Fibroblast of upper back skin (primary cell): ENCODE measurements at places on chromosomes 1 and 21.
A peak's percentile ranks its signal among the peaks of the same experiment; 100 is the strongest.

- no peak for DNase-seq
Observed at GRCh38 chr1:43689289-43689688, 18.0 kb upstream of the ST3GAL3 start.

GRCh38 chr21:27429710-27430341 is 462.9 kb upstream of the ADAMTS5 start:
- peak; percentile 81 for DNase-seq

DNA sequence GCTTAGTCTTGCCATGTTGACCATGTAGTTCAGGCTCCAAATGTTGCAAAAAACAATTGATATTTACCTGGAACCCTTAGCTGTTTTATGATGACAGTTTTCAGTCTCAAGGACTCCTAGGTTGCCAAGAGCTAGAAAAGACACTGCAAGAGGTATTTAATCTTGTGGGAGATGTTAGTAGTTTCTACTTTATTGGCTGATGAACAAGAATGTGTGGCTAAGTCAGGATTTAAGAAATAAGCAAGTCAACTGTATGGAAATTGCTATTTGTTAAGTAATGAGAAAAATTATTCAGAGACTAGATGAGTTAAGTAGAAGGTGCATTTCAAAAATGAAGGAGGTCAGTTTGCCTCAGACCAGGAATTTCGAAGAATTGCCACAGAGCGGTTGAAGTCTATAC is 639.7 kb upstream of the USP24 start:
- DNase-seq = peak; percentile 81

GRCh38 chr1:184987696-184988095 is 13.4 kb upstream of the NIBAN1 start:
- DNase-seq = no peak

- peak; percentile 68 for DNase-seq
Observed at GRCh38 chr1:48761411-48761810, 15.3 kb downstream of the BEND5 start.

GRCh38 chr1:9239622-9240401 is 5.2 kb downstream of the H6PD start:
- DNase-seq = peak; percentile 52

DNA sequence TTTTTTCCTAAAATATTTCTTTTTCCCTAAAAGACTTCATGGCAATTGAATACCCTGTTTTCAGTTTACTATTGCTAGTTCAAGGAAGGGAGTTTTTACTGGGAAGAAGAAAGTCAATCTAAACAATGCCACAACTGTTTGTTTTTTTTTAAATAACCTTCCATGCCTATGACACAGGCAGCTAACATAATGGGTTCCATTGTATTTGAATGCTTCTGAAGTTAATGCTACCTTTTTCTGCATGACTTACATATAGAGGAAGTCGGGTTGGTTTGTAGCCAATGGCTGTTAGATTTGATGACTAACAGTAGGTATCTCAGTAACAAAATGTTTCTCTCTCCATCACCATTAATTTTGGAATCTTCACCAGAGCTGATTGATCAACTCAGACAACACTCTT is 134.0 kb downstream of the KIF26B start:
- DNase-seq = no peak

DNA sequence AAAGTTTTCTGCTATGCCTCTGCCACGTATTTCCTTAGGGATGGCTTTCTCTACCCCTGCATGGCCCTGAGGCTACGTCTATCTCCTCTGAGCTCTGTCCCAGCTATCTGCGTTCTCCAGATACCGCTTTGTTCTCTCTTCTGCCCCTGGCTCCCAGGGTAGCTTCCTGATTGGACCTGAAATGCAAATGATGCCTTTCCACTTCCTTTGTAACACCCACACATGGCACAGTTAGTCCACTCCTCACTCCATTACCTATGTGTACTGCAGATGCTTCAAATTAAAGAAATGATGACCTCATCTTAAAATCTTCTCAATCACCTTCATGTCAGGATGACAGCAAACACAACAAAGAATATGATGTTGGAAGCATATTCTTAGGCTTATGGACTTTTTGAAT is 138.6 kb upstream of the POGK start:
- DNase-seq = no peak

- DNase-seq = no peak
Observed at GRCh38 chr1:225627304-225627947, 25.5 kb downstream of the ENAH start.

GRCh38 chr1:155812878-155813277 is 44.1 kb downstream of the GON4L start:
- no peak for DNase-seq

GRCh38 chr1:201251851-201252430 is 31.4 kb upstream of the PKP1 start:
- no peak for DNase-seq

- DNase-seq = no peak
Observed at GRCh38 chr21:29526545-29526944, 227.8 kb downstream of the BACH1 start.

- peak; percentile 5 for DNase-seq
Observed at GRCh38 chr1:160748878-160749269, 9.8 kb downstream of the SLAMF7 start.

DNA sequence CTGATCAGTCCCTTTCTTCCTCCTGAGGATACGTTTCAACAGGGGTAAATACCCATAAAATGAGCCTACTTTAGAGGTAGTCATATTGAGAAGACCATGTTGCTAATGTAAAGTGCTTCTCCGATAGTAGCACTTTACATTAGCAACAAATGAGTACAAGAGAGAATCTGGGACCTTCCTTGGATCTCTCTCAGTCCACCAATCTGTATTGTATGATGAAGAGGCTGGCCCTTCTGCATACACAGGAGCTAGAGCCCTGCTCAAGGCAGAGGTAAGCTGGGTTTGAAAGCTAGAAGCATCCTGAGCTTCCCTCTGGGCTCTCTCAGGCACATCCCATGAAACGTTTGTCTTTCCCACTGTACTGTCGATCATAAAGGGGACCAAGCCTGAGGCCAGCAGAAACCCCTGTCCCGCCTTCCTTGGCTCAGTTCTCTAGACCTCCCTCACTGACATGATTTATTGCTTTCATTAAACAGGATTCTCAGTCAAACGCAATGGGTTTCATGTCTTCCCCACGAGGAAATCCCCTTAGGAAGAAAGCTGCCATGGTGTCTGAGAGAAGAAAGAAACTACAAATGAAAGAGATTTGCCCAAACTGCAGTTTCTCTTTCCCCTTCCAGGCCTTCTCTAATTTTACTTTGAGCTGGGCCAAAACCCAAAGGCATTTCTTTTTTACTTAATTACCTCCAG is 62.8 kb upstream of the BCAR3 start:
- peak; percentile 43 for DNase-seq

GRCh38 chr1:89518221-89518631 is 6.4 kb upstream of the LRRC8B start:
- peak; percentile 57 for DNase-seq

- DNase-seq = no peak
Observed at GRCh38 chr1:60831780-60832179, 250.6 kb upstream of the NFIA start.

GRCh38 chr1:179774000-179774399 is 30.9 kb downstream of the FAM163A start:
- no peak for DNase-seq

GRCh38 chr1:201741763-201742342 is 87.1 kb upstream of the IPO9 start:
- DNase-seq = no peak

DNA sequence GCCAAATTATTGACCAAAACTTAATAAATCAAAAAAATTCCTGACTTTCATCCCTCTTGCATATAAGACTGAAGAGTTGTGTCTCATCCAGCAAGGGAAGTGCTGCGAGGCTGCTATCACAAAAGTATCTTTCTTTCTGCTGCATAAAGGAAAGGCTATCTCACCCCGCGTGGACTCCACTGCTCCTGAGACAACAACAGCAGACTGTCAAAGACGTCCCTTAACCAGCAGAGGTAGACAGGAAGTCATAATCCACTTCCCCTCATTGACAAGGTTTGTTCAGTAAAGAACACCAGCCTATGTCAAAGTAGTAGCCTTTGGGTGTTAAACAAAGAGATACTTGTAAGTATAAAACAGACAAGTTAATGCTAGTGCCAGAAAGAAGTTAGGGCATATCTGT is 29.4 kb downstream of the VPS26C start:
- no peak for DNase-seq

- peak; percentile 89 for DNase-seq
Observed at GRCh38 chr1:66623812-66624211, 89.9 kb downstream of the SGIP1 start.

GRCh38 chr1:8251635-8252034 is 66.3 kb upstream of the SLC45A1 start:
- no peak for DNase-seq

GRCh38 chr1:74083128-74083527 is 114.8 kb downstream of the LRRIQ3 start:
- DNase-seq = no peak

DNA sequence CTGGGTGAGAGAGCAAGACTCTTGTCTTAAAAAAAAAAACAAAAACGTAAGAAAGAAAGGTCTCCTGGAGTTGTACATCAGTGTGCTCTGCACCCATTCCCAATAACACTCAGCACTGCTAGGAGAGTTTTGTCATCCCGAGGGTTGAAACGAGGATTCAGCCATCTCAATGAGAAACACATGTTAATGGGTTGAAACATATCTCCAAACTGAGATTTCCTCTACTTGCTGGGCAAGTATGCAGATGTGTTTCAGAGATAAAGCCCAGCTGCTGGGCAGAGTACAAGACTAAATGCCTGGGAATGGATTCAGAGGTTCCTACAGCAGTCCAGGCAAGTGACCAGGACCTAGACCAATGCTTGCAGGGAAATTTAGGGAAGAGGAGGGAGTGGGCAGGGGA is 2.6 kb upstream of the MFN2 start:
- DNase-seq = peak; percentile 43

DNA sequence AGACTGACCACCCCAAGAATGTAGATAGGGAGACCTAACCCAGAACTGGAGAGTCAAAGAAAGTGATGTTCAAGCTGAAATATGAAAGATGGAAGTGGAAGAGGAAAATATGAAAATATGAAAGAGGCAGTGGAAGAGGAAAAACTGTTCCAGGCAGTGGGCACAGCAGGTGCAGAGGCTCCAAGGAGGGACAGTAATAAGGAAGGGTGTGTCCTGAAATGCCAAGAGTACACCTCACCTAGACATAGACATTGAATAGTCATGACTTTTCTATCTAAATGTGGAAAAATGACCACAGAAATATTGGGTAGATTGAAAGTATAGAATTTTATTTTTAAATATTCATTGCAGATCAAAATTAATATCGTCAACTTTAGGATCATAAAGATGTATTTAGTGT is 161.7 kb upstream of the USP24 start:
- no peak for DNase-seq

DNA sequence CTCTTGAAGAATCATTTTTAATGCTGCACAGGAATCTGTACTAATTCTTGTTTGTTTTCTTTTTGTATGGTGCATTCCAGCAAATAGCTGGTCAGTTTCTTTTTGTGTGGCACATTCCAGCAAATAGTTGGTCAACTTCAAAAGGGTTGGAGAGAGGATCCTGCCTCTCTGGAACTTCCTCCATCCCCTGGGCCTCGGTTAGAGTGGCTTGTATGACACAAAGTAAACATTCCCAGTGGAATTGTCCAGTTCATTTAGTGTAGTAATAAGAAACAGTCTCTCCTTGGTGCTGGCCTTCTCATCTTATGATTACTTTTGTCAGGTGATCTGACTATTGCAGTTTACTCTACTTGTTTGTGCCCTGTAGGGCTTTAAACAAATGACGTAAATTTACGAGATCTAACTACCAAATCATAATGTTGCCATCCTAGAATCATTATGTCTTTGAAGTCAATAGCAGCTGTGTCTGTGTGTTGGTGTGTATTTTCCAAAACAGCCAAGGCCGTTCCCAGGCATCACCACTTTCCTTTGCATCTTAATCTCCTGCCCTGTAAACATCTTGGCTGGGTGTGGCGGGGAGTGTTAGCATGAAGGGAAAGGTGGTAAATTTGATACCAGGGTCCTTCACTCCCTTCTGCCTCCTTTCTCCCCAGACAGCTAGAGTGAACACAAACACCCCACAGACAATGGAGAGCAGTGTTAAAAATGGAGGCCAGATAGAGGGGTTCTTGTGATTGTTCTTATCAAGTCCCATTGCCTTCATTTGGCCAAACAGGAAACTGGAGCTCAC is 77.9 kb downstream of the CDC7 start:
- DNase-seq = no peak

DNA sequence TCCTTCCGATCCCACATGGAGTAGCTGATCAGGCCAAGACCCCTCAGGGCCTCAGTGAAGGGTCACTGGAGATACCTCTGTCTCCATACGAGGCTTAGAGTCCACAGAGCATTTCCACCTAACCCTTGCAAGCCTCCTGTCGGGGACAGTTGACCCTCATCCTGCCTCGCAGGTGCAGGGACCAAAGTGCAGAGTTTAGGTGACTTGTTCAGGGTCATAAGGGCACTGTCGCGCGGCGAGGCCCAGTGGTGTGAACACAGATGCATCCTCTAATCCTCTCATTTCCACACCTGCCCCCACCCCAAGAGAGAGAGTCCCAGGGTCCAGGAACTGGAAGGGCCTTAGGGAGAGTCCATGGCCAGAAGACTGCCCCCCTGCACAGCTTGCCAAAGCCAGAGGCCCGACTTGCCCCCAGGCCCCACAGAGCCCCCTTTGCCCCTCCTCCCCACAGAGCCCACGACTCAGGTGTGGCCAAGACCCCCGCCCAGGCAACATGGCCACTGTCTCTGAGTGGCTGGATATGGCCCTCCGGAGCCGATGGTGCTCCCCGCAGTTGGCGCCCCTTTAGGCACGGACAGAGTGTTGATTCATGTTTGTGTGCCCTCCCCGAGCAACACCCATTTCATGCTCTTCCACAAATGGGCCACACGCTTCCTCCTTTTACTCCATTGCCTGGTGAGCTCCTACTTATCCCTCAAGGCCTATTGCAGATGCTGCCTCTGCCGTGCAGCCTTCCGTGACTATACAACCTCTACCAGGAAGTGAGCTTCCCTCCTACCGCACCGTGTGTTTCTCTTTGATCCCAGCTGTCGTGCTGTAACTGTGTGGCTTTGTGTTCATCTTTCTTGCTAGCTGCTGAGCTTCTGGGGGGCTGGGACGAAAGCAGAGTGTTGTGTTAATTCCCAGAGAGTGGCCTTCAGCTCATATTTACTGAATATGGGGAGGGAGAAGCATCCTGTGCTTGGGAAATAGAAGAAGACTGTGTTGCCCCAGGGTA is 1.7 kb downstream of the TRPM2 start:
- no peak for DNase-seq

DNA sequence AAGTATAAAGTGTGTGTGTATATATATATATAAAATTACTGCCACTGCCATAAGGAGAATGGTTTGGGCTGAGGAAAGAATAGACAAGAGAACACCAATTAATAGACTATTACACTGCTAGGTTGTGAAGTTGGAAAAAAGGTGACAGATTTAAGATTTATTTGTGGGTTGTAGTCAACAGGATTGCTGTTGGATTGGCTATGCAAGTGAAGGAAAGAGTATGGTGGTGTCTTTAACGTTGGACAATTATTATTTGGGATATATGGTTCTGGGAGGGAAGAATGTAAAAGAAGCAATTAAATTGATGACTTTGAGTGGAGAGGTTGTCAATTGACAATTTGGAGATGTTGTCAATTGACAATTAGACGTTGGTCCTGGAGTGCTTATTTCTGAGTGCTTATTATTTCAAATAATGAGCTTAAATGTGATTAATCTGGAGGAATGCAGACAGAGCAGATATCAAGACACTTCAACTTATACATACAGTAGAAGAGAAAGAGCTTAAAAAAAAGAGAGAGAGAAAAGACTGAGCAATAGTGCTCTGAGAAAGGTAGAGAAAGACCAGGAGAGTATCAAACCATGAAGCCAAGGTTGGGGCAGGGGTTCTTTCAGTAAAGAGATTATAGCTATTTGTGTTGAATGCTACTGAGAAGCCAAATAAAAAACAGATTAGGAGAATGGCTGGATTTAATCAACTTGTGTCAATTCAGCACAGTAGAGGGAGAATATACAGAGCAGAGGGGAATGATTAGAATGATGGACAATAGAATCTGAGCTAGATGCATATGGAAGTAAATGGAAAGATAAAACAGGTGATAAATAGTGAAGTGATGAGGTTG is 9.7 kb downstream of the PTGS2 start:
- DNase-seq = no peak
